Naive thymus-derived CD4-positive, alpha-beta T cell (primary cell): ENCODE measurements at places on chromosomes 13 and 19. TPM values are rescaled to one million over a fixed set of nuclear protein-coding genes. Genes with fewer than 3 reads are reported as not detected.

The GAPDHS gene
- not detected for total RNA-seq

DNA sequence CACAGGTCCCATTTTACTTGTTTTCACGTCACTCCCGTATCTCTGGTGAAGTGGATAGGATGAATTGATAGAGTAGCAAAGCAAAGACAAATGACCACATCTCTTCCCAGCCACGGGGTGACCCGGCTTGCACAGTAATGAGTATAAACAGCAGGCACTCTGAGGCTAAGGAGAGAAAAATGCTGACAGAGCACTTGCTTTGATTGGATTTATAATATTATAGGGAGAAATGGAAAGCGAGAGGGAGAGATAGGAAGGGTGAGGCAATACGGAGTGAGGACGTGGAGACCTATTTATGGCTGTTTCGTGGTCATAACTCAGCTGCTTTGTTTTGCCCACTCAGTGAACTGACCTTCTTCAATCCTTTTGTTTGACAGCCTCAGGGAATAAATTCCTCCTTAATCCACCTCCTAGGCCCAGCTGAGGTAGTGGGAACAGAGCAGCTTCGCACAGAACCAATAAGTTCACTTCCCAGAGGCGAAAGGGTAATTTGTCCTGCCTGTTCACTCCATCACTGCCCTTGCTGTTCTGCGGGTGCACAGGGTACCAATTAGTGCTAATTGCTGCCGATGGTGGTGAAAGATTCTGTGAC, 68.6 kb downstream of the ERCC5 start:
- no peak for DNase-seq

DNA sequence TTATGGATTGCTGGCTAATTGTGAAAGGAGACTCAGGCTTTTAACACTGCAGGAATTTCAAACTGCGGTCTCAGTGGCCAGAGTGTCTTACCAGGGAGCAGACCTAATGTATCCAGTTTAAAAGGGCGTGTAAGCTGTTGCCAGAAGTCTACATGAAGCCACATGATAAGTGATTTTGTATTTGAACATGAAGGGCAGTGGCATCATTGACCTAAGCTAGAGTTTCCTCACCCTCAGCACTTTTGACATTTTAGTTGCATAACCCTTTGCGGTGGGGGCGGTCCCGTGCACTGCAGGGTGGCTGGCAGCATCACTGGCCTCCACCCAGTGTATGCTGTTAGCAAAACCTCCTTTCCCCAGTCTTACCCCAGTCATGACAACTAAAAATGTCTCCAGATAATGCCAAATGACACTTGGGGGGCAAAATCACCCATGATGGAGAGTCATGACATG, 23.7 kb upstream of the GPR18 start:
- peak; percentile 45 for DNase-seq

DNA sequence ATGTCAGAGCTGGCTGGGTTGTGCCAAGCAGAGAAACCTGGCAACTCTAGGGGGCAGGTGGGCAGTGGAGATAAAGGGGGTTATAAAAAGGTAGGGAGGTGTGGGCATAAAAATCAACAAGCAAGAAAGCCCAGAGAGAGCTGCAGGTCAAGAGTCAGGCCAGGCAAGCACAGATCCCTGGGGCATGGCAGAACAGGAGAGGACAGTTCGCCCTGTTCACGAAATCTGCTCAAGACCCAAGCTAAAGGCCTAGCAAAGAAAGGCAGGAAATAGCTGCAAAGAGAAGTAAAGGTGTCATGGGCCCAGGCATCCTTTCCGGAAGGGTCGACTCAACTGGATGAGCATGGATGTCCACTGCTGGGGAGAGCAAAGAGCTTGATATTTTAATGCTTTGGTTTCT, 3.4 kb downstream of the MBNL2 start:
- DNase-seq, result no peak

- no peak for DNase-seq
Measured at GRCh38 chr19:13823256-13823655, 28.0 kb downstream of the ZSWIM4 start.

GRCh38 chr19:34118879-34119748, 53.2 kb upstream of the LSM14A start:
- DNase-seq, result peak; percentile 48

DNA sequence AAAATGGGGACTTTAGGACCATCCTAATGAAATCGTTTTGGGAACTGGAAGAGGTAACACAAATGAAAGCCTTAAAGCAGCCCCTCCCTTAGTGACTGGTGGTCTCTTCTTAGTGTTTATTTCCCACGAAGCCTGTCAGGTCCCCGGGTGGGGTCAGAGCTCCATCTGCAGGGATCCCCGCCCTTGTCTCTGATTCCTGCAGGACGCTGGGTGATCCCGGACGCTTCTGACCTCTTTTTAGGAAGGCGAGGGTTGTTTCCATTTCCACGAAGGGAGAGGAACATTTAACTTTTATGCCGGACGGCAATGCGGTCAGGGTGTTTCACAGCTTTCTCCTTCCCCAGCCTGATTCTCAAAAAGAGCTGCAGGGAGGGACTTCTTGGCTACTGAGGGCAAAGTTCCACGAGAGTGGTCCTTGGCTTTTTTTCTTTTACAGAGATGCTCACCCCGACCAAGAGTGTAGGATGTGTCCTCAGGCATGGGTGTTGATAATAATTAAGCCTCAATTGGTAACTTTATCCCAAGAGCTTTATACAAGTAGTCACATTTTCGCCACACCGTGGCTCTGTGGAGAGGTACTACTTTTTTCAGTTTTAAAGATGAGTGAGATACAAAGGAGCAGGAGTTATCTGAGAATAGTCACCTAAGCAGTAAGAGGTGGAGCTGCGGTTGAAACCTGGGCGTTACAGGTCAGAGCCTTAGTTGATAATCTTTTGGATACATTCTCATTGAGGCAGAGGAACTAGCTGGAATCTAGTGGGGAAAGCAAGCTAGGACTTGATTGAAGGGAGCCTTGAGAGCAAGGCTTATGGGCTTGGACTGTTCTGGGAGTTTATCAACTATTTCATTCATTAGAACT, 813 bp downstream of the ZNF284 start:
- no peak for DNase-seq

DNA sequence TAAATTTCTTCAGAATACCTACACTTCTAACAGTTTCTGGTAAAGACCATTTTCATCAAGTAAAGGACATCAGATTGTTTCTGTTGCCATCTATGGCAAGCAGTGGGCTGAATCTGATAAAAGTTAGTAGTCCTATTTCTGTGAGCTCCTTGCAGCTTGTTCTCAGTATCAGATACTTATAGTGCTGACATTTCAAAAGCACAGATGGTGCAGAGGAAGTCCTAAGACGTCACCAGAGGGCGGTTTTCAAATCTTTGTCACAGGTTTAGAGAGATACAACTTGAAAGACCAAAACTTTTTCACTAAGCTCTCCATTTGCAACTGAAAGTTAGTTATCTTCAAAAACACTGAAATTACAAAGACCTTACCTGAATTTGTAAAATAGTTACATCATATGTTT, 719.8 kb downstream of the SLITRK1 start:
- DNase-seq, result no peak
